ENCODE measurements at places on chromosomes 16 and 17.

DNA sequence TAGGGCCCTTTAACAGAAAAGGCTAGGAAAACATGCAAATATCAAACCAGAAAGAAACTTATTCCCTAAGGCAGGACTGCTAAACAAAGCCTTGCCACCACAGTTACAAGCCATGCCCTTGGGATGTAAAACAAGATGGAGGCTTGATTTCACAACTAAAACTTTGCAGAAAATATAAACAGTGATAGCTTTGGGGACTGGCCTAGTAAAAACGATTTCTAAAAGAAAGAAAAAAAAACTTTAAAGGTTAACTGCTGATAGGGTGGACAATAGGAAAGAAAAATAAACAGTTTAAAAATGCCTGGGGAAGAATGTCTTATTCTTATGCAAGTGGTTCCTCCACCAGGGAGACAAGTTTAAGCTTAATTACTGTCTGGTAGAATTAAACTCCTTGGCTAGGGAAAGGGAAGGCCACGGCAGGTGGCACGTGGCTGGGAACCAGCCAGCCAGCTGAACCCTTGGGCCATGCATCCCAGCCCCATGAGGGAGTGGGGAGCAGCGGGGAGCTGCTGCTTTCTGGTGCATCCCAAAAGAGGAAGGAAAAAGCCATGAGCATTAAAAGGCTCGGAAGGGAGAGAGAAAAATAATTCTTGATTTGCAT is 10.7 kb upstream of the TMC5 start:
- DNase-seq = no peak

DNA sequence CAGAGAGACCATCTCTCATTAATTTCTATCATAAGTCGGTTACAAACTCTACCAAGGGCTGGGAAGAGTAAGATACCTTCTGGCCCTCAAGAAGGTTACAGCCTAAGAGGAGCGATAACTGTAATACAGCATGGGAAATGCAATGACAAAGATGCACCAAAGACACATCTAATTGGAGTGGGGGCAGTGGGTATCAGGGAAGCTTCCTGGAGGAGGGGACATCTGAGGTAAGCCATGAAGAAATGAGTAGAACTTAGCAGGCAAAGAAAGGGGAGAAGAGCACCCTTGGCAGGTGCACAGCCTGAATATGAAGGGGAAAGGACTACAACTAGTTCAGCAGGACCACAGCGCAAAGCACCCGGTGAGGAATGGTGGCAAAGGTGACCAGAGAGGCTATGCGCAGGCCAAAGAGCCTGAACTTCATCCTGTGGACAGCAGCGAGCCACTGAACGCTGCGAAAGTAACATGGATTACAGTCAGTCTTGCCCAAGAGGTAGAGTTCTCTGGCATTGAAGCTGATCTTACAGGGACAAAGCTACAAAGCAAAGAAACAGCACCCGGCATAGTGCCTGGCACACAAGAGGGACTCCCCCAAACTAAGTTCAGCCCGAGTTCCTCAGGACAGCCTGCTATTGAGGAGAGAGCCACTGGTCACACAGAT is 2.8 kb downstream of the TBC1D10B start:
- no peak for DNase-seq

GRCh38 chr16:51436742-51437141 is 285.7 kb upstream of the SALL1 start:
- DNase-seq = no peak

- no peak for DNase-seq
Observed at GRCh38 chr17:68089881-68090280, 54.3 kb downstream of the KPNA2 start.

DNA sequence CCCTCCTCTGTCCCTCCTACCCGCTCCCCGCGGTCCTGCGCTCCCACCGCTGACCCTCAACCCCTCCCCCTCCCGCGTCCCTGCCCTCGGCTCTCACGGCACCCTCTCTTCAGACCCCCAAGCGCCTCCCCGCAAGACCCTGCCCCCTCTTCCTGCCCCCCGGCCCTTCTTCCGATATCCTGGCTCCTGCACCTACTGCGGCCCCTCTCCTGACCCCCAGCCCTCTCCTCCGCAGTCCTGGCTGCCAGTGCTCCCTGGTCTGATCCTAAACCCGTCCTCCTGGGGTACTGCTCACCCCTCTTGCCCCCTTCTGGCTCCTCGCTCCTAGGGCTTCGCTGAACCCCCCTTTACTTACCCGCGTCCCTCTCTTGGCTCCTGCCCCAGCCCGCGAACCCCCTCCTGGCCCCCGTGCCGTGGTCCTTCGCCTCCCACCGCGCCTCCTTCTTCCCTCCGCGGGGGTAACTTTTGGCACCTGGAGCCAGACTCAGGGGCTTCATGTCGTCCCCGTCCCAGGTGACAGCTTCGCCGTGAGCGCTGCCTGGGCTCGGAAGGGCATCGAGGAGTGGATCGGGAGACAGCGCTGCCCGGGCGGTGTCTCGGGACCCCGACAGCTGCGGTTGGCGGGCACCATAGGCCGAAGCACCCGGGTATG is 839 bp downstream of the NKD1 start:
- DNase-seq = no peak

DNA sequence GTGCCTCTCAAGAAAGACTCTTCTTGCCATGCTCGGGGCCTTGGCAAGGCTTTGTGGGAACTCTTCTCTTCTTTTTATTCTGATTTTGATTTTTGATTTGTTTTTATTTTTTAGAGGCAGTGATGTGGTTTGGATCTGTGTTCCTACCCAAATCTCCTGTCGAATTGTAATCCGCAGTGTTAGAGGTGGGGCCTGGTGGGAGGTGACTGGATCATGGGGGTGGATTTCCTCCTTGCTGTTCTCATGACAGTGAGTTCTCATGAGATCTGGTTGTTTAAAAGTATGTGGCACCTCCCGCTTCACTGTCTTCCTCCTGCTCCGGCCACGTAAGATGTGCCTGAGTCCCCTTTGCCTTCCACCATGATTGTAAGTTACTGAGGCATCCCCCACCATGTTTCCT is 281.4 kb downstream of the CPPED1 start:
- no peak for DNase-seq

GRCh38 chr17:14622615-14623101 is 321.8 kb downstream of the HS3ST3B1 start:
- peak; percentile 3 for DNase-seq

DNA sequence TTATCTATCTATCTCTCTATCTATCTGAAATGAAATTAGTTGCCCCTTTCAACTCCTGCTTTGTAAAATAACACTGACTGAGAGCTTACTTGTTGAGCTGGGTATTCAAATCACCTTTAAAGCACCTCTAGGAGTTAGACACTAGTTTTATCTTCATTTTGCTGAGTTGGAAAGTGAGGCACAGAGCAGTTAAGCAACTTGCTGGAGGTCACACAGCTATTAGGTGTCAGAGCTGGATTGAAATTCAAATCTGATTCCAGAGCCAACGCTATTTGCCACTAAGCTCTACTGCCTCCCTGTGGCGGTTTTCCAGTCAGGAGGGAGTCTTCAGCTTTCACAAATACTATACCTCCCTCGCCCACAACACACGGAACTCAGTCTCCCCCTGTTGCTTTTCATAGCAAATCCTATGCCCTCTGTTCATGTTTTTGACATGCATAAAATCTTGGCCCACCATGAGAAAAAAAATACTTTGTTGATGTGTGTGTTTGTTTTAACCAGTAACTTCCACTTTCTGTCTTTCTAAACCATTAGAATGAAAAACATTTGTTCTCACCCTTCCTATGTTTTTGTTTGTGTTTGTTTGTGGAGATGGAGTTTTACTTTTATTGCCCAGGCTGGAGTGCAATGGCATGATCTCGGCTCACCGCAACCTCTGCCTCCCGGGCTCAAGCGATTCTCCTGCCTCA is 74.8 kb upstream of the SMURF2 start:
- peak; percentile 37 for DNase-seq

- no peak for DNase-seq
Observed at GRCh38 chr17:73748508-73748907, 104.3 kb upstream of the SDK2 start.

GRCh38 chr17:4544135-4544950 is 10.8 kb downstream of the MYBBP1A start:
- DNase-seq = no peak

DNA sequence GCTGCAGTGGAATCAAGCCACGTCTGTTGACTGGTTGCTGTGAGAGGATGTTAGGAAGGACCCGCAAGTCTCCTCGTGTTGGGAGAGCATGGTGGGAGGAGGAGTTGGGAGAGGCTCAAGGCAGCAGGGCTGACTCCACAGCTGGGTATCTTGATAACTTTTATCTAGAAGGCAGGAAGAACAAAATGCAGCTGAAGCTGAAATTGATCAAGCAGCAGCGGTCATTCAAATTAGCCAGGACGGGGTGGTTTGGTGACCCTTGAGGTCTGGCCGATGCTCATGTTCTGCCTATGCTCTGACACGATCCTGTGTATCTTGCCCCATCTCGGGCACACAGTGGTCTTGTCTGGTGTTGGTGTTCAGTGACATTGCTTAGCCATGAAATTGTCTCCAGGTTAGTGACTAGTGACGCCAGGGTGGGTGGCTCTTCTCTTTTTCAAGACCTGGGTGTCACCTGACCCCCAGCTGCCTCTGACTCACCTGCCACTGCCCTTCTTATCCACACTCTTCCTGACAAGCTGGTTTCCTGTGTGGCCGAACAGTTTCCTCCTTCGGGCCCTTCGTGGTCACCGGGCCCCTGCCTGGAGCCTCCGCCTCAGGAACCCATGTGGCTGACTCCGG is 19.1 kb downstream of the NPTX1 start:
- DNase-seq = no peak

- DNase-seq = no peak
Observed at GRCh38 chr17:29575511-29576213, 7.2 kb downstream of the TP53I13 start.

- DNase-seq = no peak
Observed at GRCh38 chr17:3506054-3506453, 30.3 kb downstream of the ASPA start.

DNA sequence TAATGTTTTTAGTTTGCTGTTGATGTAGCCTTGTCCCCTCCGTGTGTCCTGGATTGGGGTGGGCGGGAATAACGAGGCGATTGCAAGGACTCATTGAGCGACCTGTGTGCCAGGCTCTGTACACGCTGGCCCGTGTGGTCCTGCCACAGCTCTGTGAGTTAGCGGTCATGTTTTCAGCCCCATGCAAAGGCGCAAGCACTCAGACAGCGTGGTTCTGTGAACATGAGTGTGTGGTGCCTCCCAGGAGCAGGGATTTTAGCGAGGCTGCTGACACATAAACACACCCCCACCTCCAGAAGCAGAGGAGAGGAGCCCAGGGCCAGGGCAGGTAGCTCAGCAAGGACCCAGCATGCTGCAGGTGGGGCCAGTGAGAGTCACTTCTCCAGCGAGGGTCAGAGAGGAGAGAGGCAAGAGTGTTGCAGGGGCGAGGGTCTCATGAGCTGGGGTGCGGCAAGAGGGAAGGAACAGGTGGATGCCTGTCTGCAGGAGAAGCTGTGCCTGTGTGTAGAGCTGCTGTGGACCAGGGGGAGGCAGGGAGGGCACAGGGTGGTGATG is 115.3 kb downstream of the OR1D5 start:
- DNase-seq = no peak

DNA sequence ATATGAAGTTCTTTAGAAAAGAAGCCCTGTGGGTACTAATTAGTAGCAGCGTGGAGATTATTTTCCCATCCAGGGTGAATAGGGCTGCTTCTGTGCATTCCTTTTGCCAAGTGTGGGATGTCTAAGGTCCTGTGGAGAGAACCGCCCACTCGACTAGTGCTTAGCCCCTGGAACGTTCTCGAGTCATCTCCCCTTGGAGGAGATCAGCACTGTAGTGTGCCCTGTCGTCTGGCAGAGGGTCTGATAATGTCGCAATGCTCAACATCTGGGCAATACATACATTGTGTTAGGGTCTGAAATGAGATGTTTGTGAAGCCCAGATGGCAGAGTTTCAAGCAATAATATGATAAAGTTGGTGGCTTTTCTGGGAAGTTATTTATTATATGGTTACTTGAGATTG is 64.8 kb downstream of the SPECC1 start:
- DNase-seq = no peak

GRCh38 chr16:17304491-17305119 is 166.2 kb downstream of the XYLT1 start:
- peak; percentile 46 for DNase-seq

DNA sequence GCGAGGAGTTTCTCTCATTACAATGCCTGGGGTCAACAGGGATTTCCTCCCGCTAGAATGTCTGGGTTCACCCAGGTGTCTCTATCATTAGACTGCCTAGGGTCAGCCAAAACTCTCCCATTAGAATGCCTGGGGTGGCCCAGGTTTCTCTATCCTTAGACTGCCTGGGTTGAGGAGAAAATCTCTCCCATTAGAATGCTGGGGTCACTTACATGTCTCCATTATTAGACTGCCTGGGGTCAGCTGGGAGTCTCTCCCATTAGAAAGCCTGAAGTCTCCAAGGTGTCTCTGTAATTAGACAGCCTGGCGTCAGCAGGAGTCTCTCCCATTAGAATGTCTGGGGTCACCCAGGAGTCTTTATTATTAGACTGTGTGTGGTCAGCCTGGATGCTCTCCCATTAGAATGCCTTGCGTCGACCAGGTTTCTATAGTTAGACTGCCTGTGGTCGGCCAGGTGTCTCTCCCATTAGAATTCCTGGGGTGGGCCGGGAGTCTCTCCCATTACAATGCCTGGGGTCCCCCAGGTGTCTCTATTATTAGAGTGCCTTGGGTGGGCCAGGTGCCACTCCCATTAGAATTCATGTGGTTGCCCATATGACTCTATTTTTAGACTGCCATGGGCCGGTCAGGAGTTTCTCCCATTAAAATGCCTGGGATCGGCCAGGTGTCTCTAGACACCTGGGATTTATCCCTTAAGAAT is 2272.1 kb downstream of the TP53TG3F start:
- DNase-seq = no peak

- no peak for DNase-seq
Observed at GRCh38 chr17:31152271-31152670, 57.5 kb downstream of the NF1 start.

GRCh38 chr17:82143333-82143732 is 45.3 kb upstream of the FASN start:
- DNase-seq = no peak

DNA sequence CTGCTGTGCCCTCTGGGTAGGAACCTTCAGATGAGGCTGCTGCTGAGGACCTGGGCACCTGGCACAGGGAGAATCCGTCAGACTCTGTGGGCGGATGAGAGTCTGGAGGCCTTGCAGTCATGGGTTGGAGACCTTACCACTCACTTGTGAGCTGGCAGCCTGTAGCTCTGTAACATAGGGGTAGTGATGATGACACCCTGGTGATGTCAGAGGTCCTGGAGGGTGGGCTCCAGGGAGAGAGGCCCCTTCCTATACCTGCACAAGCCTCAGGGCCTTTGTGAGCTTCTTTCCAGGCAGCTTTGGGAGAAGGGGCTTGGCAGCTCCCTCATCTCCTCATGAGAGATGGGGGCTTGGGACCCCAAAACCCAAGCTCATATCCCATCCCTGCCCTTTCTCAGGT is 1.6 kb downstream of the MIEF2 start:
- DNase-seq = no peak

- no peak for DNase-seq
Observed at GRCh38 chr17:82345151-82345976, 11.8 kb upstream of the SECTM1 start.

GRCh38 chr17:48591255-48592056 is 1.4 kb upstream of the HOXB3 start:
- DNase-seq = no peak

- no peak for DNase-seq
Observed at GRCh38 chr17:76268991-76269981, 4.1 kb downstream of the UBALD2 start.

GRCh38 chr16:76656994-76657393 is 379.8 kb downstream of the CNTNAP4 start:
- DNase-seq = peak; percentile 43

- DNase-seq = peak; percentile 17
Observed at GRCh38 chr16:85004587-85005205, 6.6 kb downstream of the ZDHHC7 start.

- no peak for DNase-seq
Observed at GRCh38 chr17:55458287-55458900, 36.8 kb upstream of the MMD start.

GRCh38 chr16:1538804-1539520 is 5.5 kb downstream of the TMEM204 start:
- DNase-seq = no peak

Data from skin of body (tissue), 3 donors.